ENCODE measurements at places on chromosomes 5 and 9. TPM values are rescaled to one million over a fixed set of nuclear protein-coding genes. Genes with fewer than 3 reads are reported as not detected.

- 0 out of 2 replicates have a peak, but pooled peaks cover 5% of the 10 kb centered on the region for H3K4me1 ChIP-seq
- no peaks in the 10 kb centered on the region for H3K27me3 ChIP-seq
These were observed 142.3 kb upstream of the ANKH start for GRCh38 chr5:15013654-15014463.

DNA sequence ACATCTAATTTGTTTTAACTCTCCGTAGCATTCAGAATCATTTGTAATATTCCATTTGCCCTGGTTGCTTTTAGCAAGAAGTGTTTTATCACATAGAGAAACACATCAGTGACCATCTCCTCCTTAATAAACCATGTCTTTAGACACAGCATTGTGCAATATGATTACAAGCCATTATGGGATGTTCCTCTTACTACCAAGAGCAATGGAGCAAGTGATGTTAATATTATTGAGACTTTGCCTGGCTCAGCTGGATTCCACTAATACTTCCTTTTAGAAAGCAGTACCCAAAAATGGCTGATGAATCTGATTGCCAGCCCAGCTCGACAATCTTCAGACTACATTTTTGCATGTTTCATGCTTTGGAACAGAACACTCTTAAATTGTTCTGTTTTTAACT lies 364.2 kb downstream of the OSTF1 start:
- no peaks in the 10 kb centered on the region for H3K27me3 ChIP-seq
- no peaks in the 10 kb centered on the region for H3K4me1 ChIP-seq
- DNase-seq = no peak
- peaks cover 3% of the 10 kb centered on the region for H3K36me3 ChIP-seq

GRCh38 chr5:82894716-82895115 lies 182.5 kb downstream of the TMEM167A start:
- no peaks in the 10 kb centered on the region for H3K27me3 ChIP-seq
- no peak overlapping the region for H3K27ac ChIP-seq
- no peak overlapping the region for H3K4me3 ChIP-seq
- DNase-seq = no peak
- H3K36me3 ChIP-seq = no peaks in the 10 kb centered on the region

- H3K4me1 ChIP-seq = peaks cover under 1% of the 10 kb centered on the region
- no peaks in the 10 kb centered on the region for H3K36me3 ChIP-seq
- no peak overlapping the region for H3K27ac ChIP-seq
These were observed 11.3 kb downstream of the STOM start for GRCh38 chr9:121358751-121359150.

DNA sequence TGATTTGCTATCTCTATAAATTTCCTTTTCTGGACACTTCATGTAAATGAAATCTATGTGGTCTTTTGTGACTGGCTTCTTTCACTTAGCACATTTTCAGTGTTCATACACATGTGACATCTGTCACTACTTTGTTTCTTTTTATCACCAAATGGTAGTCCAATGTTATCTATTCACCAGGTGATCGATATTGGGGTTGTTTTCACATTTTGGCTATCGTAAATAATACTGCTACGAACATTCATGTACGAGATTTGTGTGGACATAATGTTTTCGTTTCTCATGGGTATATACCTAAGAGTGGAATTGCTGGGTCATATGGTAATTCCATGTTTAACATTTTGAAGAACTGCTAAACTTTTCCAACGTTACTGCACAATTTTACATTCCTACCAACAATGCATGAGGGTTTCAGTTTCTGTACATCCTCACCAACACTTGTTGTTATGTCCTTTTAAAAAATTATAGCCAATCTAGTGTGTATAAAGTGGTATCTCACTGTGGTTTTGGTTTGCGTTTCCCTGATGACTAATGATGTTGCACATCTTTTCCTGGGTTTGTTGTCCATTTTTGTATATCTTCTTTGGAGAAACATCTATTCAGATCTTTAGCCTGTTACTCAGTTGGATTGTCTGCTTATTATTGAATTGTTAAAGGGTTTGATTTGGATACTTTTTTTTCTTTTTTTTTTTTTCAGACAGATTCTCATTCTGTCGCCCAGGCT lies 263.0 kb downstream of the PDZD2 start:
- no peaks in the 10 kb centered on the region for H3K27me3 ChIP-seq
- no peaks in the 10 kb centered on the region for H3K4me1 ChIP-seq
- H3K36me3 ChIP-seq = no peaks in the 10 kb centered on the region
- no peak for DNase-seq

GRCh38 chr9:71607461-71607881 lies 160.8 kb downstream of the CEMIP2 start:
- no peaks in the 10 kb centered on the region for H3K27me3 ChIP-seq
- no peak overlapping the region for H3K27ac ChIP-seq
- no peak for DNase-seq

DNA sequence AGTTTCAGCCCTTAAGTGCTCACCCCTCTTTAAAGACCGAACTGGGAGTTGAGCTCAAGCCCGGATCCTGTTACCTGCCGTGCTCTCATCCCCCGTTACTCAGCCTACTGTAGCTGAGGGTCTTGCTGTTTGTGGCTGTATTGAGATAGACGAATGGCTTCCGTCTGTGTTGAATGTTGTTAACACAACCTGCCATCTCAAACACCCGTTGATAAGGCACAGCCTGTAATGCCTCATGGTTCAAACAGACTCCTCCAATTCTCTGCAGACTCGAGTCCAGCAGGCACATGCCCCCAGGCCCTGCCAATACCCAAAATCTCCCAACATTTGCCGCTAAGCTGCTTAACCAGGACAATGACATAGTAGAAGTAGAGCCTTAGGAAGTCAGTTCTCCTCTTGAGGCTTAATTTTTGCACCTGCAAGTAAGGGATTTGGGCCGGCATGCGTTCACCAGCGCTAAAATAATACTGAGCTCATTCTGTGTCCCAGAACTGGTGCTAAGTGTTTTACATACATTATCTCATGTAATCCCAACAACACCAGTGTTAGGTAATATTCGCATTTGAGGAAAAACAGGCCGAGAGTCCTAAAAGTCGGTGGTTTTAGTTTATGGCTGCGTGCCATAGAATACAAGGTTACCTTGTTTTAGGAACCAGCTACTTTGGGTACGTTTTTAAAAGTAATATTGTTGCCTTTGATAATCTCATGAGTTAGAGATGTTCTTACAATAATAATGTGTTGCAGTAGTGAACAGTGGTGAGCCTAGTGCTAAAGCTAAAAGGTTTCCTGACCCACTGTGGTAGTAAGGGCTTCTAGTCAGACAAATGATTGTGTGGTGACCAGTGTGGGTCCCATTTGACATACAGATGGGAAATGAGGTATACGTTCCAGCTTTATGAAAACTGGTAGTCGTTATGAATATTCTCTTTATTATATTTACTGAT lies 1.5 kb upstream of the RFX3 start:
- H3K36me3 ChIP-seq = peaks cover 2% of the 10 kb centered on the region
- H3K27me3 ChIP-seq = no peaks in the 10 kb centered on the region
- peak overlapping the region; percentile 93 for H3K27ac ChIP-seq
- peak overlapping the region; percentile 94 for H3K4me3 ChIP-seq
- H3K4me1 ChIP-seq = no peaks in the 10 kb centered on the region

- no peaks in the 10 kb centered on the region for H3K27me3 ChIP-seq
- H3K27ac ChIP-seq = no peak overlapping the region
- no peaks in the 10 kb centered on the region for H3K4me1 ChIP-seq
- no peak overlapping the region for H3K4me3 ChIP-seq
These were observed 4.5 kb upstream of the IL7R start for GRCh38 chr5:35852084-35852734.

DNA sequence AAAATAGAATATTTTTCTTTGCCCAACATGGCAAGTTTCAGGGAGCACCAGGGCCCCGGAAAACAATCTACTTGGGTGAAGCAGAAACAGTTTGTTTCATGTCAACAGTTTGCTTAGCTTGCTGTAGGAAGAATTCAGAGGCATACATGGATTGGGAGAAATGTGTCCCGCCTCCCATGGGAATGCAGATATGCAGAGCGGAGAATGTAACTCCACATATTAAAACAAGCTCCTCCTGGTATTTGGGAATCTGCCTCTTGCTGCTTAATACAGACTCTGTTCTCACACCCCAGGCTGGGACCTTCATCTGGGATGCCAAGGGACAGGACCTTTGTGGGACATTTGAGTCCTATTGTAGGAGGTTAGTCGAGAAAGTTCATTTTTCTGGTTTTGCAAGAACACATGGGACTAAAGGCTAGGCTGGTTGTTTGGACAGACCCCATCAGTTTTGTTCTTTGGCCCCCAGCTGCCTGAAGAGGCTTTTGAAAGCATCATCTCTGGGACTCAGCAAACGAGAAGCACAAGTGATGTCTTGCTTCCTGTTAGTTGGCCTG lies 220.5 kb upstream of the ADRA1B start:
- H3K4me1 ChIP-seq = no peaks in the 10 kb centered on the region
- H3K36me3 ChIP-seq = no peaks in the 10 kb centered on the region
- DNase-seq = no peak
- no peaks in the 10 kb centered on the region for H3K27me3 ChIP-seq
- H3K27ac ChIP-seq = no peak overlapping the region
- H3K4me3 ChIP-seq = no peak overlapping the region

GRCh38 chr5:116411101-116411571 lies 163.5 kb downstream of the SEMA6A start:
- H3K36me3 ChIP-seq = no peaks in the 10 kb centered on the region
- no peak overlapping the region for H3K27ac ChIP-seq
- no peaks in the 10 kb centered on the region for H3K27me3 ChIP-seq
- no peak overlapping the region for H3K4me3 ChIP-seq

DNA sequence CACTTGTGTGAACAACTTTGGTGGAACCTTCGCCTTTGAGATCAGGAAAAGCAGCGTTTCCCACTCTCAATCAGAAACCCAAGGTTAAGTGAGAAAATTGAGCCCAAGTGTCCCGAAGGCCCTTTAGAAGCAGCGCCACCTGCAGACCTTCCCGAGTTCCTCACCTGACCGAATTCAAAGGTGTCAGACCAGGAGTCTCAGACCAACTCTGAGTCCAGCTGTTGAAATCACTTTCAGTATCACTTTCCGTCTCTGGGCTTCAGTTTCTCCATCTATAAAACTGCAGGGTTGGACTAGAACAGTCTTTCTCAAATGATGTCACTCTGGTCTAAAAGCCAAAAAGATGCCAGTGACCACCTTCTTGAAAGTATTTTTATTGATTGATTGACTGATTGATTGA lies 31.7 kb upstream of the GRHPR start:
- H3K27ac ChIP-seq = no peak overlapping the region
- H3K27me3 ChIP-seq = no peaks in the 10 kb centered on the region
- no peaks in the 10 kb centered on the region for H3K4me1 ChIP-seq
- DNase-seq = peak; percentile 74
- no peaks in the 10 kb centered on the region for H3K36me3 ChIP-seq

GRCh38 chr9:125974705-125975104 lies 227.5 kb downstream of the PBX3 start:
- no peaks in the 10 kb centered on the region for H3K27me3 ChIP-seq
- no peak overlapping the region for H3K4me3 ChIP-seq
- no peaks in the 10 kb centered on the region for H3K4me1 ChIP-seq
- no peak overlapping the region for H3K27ac ChIP-seq

DNA sequence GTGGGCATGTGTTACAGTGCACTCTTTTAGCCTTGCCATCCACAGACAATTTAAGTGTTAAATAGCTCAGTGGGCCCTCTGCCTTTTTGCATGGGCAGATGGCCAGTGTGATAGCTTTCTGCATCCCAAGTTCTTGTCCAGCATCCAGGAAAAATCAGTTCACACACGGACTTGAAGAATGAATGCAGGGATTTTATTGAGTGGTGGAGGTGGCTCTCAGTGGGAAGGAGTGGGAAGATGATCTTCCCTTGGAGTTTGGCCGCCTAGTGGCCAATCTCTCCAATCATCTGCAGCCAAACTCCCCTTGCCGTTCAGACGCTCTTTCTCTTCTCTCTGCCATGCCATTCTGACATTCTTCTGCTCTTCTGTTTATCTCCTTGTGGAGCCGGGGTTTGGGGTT lies 322.4 kb upstream of the GRAMD2B start:
- no peaks in the 10 kb centered on the region for H3K36me3 ChIP-seq
- no peak overlapping the region for H3K4me3 ChIP-seq
- H3K4me1 ChIP-seq = no peaks in the 10 kb centered on the region
- H3K27ac ChIP-seq = no peak overlapping the region

- DNase-seq = no peak
- H3K27me3 ChIP-seq = no peaks in the 10 kb centered on the region
- no peak overlapping the region for H3K4me3 ChIP-seq
These were observed 110.0 kb downstream of the LURAP1L start for GRCh38 chr9:12884736-12885395.

DNA sequence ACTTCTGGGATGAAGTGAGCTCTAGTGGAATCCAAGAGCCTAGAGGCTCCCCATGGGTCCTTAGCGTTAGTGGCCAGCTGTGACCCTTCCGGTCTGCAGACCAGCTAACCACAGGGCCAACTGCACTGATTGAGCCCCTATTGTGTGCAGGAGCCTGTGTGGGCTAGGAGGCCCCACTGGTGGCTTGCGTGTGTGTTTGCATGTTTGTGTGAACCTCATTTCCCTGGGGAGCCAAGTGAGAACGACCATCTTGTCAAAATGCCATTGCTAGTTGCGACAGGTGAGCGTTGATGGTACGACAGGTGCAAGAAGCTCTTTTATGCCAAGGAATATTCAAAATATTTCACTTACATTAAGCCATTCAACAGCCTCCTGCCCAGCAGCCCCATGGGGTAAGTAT lies 44.1 kb upstream of the ANKRD33B start:
- no peak overlapping the region for H3K4me3 ChIP-seq
- no peaks in the 10 kb centered on the region for H3K27me3 ChIP-seq
- no peaks in the 10 kb centered on the region for H3K4me1 ChIP-seq
- DNase-seq = no peak
- no peak overlapping the region for H3K27ac ChIP-seq

DNA sequence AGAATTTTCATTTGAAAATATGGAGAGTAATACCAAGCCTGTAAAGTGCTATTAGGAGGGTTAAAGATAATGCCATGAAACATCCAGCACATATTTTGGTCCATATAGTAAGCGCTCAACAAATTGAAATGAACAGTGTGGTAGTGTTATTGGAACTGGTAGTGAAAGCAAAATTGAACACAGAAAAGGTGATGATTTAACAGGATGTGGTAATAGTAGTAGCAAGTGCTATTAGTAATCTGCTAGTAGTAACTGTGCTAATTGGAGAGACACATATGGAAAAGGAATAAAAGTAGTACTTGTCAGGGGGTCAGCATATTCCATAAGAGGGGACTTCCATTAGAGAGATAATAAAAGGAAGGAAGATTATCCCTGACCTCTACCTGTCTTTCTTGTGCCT lies 187.3 kb downstream of the HTR1A start:
- H3K27ac ChIP-seq = no peak overlapping the region
- no peaks in the 10 kb centered on the region for H3K4me1 ChIP-seq
- no peak overlapping the region for H3K4me3 ChIP-seq
- no peaks in the 10 kb centered on the region for H3K36me3 ChIP-seq
- no peaks in the 10 kb centered on the region for H3K27me3 ChIP-seq

The FAM163B gene
- total RNA-seq = 0.39 TPM

The B4GALT1 gene
- 16.1 TPM for total RNA-seq

The ROPN1L gene
- 0.37 TPM for total RNA-seq

The ARSI gene
- total RNA-seq = 1.3 TPM

The VDAC1 gene
- 206 TPM for total RNA-seq

The TRIM36 gene
- 14.6 TPM for total RNA-seq

The SLC2A8 gene
- total RNA-seq = 38.4 TPM

The CDH6 gene
- 10.8 TPM for total RNA-seq

The SLCO4C1 gene
- 4.8 TPM for total RNA-seq

The DEPDC1B gene
- total RNA-seq = 49.0 TPM

The GFPT2 gene
- total RNA-seq = 89.8 TPM

The GPR151 gene
- not detected for total RNA-seq

The OBP2B gene
- total RNA-seq = not detected

All from H9 (cell line).